ENCODE measurements at places on chromosomes 3 and 15. TPM values are rescaled to one million over a fixed set of nuclear protein-coding genes. Genes with fewer than 3 reads are reported as not detected.

Gene PTH1R
- not detected for polyA plus RNA-seq

- peak; percentile 35 for DNase-seq
These were observed 48.8 kb downstream of the GLB1 start for GRCh38 chr3:33047842-33048834.

Gene UROC1
- not detected for polyA plus RNA-seq

GRCh38 chr3:169303660-169304059 is 359.9 kb downstream of the MECOM start:
- DNase-seq = no peak

- DNase-seq = no peak
These were observed 569.8 kb upstream of the IL12A start for GRCh38 chr3:159418571-159419526.

- DNase-seq = no peak
These were observed 848.6 kb downstream of the IGSF11 start for GRCh38 chr3:118186051-118186450.
